ENCODE measurements at places on chromosomes 5 and 9.

DNA sequence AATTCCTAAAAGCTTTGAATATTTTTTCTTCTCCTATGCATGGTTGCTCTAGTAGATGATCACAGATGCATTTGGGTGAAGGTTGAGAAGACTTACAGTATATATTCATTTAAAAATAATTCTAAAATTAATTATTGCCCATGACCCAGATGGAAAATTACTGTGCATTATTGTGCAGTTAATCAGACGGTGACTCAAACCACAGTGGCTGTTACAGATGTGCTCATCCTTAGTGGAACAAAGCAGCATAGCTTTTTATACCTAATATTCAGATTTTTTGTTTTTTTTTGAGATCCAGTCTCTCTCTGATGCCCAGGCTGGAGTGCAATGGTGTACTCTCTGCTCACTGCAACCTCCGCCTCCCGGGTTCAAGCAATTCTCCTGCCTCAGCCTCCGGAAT is 10.7 kb downstream of the OR2V1 start:
- no peak for DNase-seq

- DNase-seq = no peak
These were observed 34.4 kb upstream of the CDH12 start for GRCh38 chr5:22887566-22887965.

- DNase-seq = no peak
These were observed at the start of gene BNC2 for GRCh38 chr9:16870596-16871335. BNC2 (minus strand) TSS chr9:16870670; CDS start chr9:16870648, 22 bp downstream.

- DNase-seq = no peak
These were observed 147.6 kb downstream of the ROR2 start for GRCh38 chr9:91802391-91802790.

DNA sequence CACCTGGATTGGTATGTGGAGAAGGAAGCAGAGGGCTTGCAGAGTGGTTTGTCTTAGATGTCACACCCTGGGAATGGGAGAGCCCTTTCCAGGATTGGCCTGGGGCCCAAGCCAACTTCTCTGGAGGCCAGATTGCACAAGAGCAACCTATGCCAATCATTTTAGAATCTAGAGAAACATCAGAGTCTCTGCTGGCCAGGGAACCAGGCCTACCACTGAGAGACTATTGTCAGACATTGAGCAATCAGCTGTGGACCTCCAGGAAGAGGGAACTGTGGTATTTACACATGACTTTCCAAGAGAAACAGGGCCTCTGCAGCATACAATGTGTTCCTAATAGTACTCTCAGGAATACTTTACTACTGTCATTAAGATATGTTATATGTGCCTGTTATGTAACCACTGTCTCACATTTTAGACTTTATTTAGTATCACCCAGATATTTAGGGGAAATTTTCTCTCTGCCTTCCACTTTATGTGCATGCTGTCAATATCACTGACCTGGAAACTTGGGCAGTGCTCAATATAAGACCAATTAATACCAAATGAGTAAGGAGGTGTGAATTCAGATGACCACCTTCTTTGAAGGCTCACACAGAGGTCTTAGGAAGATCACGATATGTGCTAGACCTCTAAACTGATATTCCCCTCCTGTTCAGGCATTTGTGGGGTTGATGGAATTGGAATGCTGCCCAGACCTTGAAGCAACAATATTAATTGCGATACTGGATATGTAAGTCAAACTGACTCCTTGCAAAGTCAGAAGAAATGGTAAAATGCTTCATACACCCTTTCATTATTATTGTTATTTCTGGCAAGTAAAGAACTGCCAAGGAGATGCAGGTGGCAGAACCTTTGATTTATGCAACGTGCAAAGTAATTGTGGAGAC is 20.5 kb upstream of the CCL28 start:
- no peak for DNase-seq

- no peak for DNase-seq
These were observed 46.7 kb downstream of the GDNF start for GRCh38 chr5:37792975-37793631.

DNA sequence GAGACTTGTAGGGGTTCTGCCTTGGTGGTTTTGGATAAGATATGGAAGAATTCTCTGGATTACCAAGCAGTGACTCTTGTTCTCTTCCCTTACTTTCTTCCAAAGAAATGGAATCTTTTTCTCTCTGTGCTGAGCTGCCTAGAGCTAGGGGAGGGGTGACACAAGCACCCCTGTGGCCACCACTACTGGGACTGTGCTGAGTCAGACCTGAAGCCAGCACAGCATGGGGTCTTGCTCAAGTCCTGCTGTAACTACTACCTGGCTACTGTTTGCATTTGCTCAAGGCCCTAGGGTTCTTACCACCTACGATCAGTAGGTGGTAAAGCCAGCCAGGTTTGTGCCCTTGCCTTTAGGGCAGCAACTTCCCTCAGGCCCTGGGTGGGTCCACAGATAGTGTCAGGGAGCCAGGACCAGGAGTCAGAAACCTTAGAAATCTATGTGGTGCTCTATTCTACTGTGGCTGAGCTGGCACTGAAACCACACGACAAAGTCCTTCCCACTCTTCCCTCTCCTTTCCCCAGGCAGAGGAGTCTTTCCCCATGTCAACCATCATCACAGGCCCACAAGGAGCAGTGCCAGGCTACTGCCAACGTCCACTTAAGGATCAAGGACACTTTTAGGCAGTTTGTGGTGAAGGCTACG is 53.8 kb downstream of the SREK1 start:
- no peak for DNase-seq

GRCh38 chr9:85522459-85523092 is 219.2 kb downstream of the AGTPBP1 start:
- DNase-seq = no peak

GRCh38 chr5:154721481-154722058 is 33.6 kb upstream of the LARP1 start:
- DNase-seq = no peak

DNA sequence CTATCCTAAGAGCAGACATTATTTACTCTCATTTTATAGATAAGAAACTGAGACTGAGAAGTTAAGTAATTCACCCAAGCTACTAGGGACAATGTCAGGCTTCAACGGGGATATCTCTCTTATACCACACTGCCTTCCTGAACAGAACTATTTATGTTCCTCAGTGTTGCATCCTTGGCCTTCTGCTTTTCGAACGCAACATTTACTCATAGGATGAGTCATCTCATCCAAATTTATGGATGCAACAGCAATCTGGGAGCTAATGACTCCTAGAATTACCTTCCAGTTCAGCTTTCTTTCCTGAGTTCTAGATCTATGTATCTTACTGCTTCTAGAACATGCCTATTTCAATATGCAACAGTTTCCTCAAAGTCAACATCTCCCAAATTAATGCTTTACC is 103.6 kb upstream of the PAM start:
- no peak for DNase-seq

- no peak for DNase-seq
These were observed 3.7 kb upstream of the PCDH1 start for GRCh38 chr5:141881886-141882285.
